ENCODE measurements at places on chromosomes 13 and 19.

- no peak for DNase-seq
Measured at GRCh38 chr19:1159864-1160595, 14.0 kb downstream of the SBNO2 start.

- no peak for DNase-seq
Measured at GRCh38 chr13:110664041-110664440, 41.9 kb downstream of the CARS2 start.

GRCh38 chr19:11423791-11424181 lies 4.7 kb upstream of the RGL3 start:
- no peak for DNase-seq

DNA sequence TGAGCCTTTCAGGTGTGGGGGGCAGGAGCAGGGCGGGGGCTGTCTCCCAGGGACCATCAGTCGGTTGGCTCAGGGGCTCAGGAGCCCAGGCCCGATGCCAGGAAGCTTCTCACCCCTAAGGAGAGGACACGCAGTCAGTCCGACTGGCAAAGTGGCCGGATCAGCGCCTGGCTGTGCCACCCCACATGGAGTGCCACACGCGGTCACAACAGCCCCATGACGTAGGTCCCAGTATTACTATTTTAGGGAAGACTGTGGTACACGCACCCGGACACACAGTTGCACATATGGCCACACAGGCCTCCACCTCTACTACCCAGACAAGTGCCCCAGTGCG lies 29.3 kb upstream of the GRTP1 start:
- DNase-seq, result no peak

- no peak for DNase-seq
Measured at GRCh38 chr19:7658219-7658686, 10.6 kb upstream of the RETN start.

- DNase-seq, result no peak
Measured at GRCh38 chr19:2798733-2799132, 13.4 kb downstream of the THOP1 start.

DNA sequence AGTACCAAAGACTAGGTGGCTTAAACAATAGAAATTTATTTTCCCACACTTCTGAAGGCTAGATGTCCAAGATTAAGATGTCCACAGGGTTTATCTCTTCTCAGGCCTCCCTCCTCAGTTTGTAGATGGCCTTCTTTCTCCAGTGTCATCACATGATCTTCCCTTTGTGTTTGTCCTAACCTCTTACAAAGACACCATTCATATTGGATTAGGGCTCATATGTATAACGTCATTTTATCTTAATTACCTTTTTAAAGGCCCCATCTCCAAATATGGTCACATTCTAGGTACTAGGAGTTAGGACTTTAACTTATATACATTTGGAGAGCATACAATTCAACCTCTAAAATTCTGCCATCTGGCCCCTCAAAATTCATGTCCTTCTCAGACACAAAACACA lies 34.3 kb downstream of the N4BP2L2 start:
- DNase-seq, result no peak

DNA sequence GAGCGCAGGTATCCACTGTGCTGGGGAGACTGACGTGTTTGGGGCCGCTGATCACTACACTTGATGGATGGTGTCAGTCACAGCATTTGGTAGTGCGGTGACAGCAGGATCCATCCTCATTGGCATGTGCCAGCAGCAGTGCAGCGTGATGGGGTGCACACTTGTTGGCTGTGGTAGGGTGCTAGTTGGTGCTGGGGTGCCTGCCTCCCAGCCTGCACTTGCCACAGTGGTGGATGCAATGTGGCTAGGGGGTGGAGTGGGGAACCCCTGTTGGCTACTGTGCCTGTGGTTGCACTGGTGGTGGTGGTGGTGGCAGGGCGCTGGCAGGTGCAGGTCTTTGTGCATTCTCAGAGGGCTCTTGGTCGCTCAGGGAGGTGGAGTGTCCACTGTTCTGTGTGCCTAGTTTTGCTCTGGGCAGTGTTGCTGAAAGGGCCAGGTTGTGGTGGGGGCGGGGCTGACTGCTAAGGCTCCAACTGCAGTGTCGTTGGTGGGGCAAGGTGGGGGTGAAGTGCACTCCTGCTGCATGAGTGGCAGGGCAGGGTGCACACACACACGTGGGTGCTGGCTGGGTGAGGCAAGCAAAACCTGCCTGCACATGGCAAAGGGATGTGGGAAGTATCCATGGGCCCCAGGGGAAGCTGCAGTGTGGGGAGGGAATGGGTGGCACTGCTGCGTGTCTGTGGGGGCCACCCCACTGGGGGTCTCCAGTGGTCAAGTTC lies 84.8 kb downstream of the ZMYM2 start:
- no peak for DNase-seq

GRCh38 chr19:33278403-33279269 lies 23.7 kb downstream of the CEBPA start:
- DNase-seq, result no peak

DNA sequence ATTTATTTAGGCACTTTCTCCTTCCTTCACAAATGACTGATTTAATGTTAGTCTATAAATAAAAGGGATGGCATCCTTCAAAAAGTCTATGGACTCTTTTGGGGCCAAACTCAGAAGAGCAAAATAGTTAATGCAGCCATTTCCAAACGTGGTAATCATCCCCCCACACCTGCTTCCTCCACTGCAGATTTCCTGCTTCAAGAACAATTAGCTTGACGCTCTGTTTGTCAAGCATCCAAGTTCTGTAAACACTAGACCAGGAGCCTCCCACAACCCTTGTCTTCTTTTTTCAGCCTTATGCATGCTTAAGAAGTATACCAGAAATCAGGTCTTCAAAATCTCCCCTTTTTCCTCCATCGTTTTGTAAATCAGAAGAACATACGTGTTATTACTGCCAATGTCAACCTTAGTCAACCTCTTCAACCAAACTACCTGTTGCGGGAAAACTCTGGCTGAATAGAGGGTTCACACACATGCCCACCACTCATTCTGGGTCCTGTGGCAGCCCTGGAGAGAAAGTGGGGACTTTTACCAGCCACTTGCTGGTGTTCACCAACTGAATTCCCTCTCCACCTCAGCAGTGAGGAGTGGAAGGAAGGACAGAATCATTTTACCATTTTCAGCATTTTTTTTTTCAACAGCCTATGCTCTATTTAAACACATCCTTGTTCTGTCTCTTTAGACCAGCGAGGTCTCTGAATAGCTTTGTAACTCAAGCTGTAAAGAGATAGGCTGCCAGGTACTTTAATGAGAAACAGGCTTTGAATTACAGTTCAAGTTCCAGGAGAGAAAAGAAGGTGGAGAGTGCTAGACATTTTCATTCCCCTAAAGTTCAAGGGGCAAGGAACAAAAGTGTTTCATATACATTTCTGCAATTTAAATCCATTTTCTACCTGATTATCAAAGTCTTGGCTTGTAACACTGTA lies 39.1 kb downstream of the EFNB2 start:
- no peak for DNase-seq

GRCh38 chr19:39409208-39410016 lies 2.8 kb downstream of the ZFP36 start:
- no peak for DNase-seq

DNA sequence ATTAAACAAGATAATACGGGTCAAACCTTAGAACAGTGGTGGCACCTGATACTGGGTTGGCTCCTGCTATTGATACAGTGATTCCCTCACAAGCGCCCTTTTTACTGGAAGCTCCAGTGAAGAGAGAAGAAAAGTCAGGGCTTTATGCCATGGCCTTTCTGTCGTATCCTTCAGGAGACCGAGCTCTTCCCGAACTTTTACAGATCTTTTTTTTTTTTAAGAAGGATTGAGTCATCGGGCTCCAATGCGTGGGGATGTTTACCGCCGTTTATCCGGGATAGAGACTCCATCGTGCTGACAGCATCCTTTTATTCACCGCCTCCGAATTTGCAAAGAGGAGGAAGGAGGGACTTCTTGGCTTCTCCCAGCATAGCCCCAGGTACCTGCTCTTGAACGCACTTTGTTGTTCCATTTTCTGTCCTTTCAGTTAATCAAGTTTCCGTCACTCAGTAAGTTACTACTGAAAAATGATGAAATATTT lies 574 bp downstream of the ZNF227 start:
- no peak for DNase-seq
